LHCN-M2 (cell line): ENCODE measurements at places on chromosomes 2 and 18. TPM values are rescaled to one million over a fixed set of nuclear protein-coding genes. Genes with fewer than 3 reads are reported as not detected.

The FOXI3 gene
- total RNA-seq = not detected in 2 replicates

The ZNF407 gene
- 7.2 and 9.5 TPM in 2 replicates for total RNA-seq

The POMC gene
- not detected in 2 replicates for total RNA-seq

DNA sequence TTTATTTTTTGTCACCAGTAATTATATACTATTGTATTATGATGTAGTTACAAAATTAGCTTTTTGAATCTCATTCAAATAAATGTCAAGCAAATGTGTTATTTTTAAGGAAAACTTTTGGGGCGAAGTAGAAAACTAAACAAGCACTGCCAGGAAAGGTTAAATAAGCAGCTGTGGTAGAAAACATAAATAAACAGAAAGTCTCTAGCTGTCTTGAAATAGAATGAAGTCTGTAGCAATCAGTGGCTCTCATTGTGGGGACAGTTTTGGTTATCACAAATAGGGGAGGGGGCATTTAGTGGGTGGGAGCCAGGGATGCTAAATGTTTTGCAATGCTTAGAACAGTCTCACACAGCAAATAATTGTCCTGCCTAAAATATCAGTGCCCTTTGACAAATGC lies 3.4 kb downstream of the INSIG2 start:
- no peak for DNase-seq

DNA sequence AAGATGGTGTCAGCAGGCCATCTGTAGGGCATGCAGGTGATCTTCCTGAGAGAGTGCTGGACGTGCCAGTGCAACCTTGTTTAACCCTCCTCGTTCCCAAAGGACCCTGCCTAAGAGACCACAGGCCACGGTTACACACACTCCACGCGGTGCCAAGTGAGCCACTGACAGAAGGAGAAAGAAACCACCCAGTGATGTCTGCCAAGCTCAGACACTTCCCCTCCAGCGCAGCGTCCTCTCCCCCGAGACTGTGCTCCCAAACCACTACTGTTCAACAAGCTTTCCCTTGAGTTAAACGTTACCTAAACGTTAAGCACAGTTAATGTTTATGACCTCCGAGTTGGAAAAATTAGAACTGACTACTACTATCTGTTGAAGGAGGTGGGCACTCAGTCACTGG lies 119.1 kb upstream of the NCK2 start:
- no peak for DNase-seq

The MAP3K2 gene
- total RNA-seq = 32.6 and 38.4 TPM in 2 replicates

DNA sequence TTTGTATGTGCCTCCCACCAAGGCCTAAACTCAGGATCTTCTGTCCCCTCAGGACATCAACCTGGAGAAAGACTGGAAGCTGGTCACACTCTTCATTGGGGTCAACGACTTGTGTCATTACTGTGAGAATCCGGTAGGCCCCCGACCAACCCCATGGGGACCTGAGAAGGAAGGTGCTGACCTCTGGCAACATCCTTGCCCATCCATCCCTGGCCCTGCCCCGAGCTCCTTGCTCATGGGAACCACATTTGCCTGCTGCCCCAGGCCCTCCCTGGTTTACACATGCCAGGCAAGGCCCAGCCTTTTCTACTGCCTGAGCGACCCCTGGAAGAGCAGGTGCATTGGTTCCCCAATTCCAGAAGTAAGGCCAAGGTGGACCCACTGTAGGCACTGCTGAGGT lies 125.3 kb upstream of the PPP1CB start:
- no peak for DNase-seq

DNA sequence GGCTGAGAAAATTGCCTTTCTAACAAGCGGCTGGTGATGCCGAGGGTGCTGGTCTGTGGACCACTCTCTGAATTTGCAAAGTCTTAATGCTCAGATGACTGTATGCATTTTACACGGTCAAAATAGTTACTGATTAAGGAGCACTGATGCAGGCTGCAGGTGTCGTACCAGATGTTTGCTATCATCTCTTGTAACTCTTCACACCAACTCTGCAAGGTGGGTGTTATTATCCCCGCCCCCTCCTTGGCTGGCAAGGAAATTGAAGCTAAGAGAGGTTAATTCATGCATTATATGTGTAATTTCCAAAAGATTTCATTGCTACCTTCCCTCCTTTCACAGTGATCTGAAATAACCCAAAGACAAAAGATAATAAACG lies 13.0 kb upstream of the LBH start:
- no peak for DNase-seq

- DNase-seq = no peak
These were observed 20.1 kb upstream of the YES1 start for GRCh38 chr18:832085-832681.

- no peak for DNase-seq
These were observed 28.6 kb upstream of the CTAGE1 start for GRCh38 chr18:22446325-22446724.

GRCh38 chr2:9815844-9816279 lies 27.4 kb upstream of the TAF1B start:
- no peak for DNase-seq

- DNase-seq = peak; percentile 92
These were observed 42.4 kb downstream of the ITGB1BP1 start for GRCh38 chr2:9380702-9381628.

- no peak for DNase-seq
These were observed 54.0 kb upstream of the TWIST2 start for GRCh38 chr2:238793801-238794449.

The ZNF385B gene
- total RNA-seq = 0.13 and 0.17 TPM in 2 replicates

- no peak for DNase-seq
These were observed 9.5 kb downstream of the CAPN10 start for GRCh38 chr2:240596080-240596460.

GRCh38 chr2:179511105-179511789 lies 246.6 kb upstream of the SESTD1 start:
- no peak for DNase-seq

The SKOR2 gene
- total RNA-seq = not detected in 2 replicates

The SLC19A3 gene
- total RNA-seq = 0.17 and 0.26 TPM in 2 replicates

The CEP76 gene
- 12.9 and 13.8 TPM in 2 replicates for total RNA-seq

- DNase-seq = no peak
These were observed 688.4 kb upstream of the PIK3C3 start for GRCh38 chr18:41266616-41267015.

DNA sequence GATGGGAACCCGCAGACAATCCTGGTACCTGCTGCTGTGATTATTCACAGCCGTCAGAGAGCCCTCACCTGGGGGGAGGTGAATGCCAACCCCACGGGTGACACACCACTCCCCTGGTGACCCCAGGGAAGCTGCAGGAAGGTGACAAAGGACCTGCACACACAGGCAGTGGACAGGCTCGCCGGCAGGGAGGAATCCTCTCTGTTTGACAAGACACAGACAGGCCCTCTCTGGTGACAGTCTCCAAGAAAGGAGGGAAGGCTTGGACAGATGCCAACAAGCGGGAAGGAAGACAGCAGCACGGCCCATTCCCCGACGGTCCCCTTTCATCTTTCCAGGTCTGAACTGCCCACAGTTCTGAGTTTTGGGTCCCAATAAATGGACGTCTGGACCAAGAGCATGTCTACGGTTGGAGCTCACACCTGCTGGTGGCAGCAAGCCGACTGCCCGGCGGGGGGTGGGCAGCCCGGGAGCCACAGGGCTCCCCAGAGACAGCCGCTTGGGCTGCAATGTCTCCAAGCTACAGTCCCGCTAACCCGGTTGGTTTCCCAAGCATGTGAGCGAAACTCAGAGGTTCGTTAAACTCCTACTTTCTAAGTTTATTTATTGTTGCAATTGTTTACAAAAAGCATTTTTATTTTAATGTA lies 31.8 kb downstream of the HDAC4 start:
- no peak for DNase-seq

- no peak for DNase-seq
These were observed 171.0 kb upstream of the STON1 start for GRCh38 chr2:48358982-48359381.

The POTEI gene
- total RNA-seq = not detected in 2 replicates

DNA sequence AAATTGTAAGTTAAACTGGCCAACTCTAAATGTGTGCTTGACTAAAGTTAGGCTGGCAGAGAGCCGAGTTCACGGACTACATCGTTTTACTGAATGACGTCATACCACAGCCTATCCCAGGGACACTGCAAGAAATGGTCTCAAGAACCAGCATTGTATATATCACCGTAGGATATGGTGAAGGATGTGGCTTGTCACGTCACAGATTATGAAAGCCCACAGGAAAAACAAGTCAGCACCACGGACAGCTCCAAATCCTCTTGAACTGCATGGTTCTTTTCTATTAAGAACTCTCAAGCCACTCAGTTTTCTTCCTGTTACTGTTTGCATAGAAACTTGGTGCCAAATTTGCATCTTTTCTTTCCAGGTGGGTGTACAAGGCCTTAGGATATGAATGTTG lies 85.1 kb upstream of the ACAA2 start:
- DNase-seq = peak; percentile 72

The TRABD2A gene
- total RNA-seq = 9.7 and 14.8 TPM in 2 replicates
